ENCODE measurements at places on chromosomes 12 and 14.

- no peak for DNase-seq
These were observed 8.9 kb upstream of the MSRB3 start for GRCh38 chr12:65269603-65270002.

DNA sequence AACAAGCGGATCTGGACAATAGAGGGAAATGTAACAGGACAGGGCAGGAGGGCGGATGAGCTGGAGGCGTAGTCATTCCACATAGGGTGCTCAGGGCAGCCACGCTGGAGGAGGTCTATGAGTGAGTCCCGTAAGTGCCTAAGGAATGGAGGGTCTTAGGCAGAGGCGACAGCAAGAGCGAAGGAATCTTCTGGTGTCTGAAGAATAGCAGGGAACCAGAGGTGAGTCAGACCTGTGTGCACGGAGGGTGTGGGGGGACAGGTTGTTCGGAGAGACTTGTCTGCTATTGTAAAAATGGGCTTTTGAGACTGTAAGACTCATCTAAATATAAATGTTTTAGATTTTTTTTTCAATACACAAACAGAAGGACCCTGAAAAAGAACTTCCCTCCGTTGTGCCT is 70.6 kb downstream of the SETD3 start:
- DNase-seq: no peak

DNA sequence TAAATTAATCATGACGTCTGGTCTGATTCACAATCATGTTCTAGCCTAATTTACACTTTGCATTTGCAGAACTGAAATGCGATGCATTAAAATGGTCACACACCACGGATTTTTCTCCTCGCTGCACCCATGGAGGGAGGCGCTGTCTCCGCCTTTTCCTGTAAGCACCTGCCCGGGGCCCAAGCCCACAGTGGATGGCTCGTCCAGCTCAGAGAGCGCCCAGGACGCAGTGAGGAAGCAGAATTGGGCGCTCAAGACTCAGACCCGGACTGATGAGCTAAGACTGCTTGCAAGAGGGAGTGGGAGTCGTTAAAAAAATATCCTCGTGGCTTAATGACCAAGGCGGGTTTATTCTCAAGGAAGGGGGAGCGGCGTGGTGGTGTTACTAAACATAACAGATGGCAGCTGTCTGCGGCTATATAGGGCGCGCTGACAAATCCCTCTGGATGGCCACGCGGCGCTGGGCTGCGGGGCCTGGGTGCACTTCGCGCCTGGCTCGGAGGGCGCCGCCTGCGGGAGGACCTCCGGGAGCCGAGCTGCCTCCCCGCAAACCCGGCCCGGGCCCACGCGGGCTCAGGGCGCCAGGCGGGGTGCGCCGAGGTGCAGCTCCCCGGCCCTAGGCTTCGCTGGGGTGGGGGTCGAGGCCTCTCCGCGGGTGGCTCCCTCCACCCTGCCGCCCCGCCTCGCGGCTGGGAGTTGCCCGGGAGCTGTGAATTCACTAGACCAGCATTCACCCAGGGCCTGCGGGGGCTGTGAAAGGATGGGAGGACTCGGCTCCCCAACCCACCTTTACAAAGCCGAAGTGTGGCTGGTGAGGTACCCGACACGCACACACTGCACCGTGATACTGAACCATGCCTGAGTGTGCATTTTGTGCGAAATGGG is 78.7 kb downstream of the PPM1A start:
- DNase-seq: peak; percentile 31

- DNase-seq: peak; percentile 25
These were observed 60.7 kb downstream of the SLC6A12 start for GRCh38 chr12:153080-153746.

DNA sequence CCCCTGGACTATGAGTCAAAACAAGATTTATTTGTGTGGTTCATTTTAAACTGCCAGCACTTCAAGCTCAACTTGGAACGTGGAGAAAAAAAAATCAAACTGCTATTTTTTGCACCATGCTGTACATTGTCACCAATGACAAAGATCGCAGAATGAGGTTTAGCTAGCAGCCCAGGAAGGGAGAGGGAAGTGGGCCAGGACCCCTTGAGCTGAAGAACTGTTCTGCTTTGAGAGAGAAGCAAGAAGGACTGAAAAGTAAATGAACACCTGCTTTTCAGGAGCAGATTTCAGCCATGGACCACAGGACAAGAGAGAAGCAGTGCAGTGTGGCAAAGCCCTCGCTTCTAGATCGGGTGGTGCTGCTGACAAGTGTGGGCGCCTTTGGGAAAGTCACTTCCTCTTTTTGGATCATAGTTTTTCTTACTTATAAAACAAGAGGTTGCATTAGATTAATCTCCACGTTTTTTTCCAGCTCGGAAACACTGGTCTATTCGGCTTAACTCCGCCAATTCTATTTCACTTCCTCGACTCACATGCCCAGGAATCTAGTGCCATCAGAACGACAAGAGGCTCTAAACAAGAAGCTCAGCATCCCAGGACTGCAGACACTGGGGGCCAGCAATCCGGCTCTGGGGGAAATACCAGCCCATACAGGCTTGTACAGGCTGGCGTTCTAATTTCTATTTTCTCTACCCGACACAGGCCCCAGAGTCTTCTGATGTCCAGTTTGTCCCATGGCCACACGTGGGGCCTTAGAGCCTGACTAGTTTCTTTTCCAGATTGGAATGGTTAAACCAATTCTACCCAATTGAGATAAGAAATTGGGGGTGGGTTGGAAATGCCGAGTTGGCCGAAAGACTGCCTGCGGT is 129.9 kb downstream of the CRACR2A start:
- no peak for DNase-seq

GRCh38 chr14:93566065-93566693 is 135.4 kb downstream of the UNC79 start:
- DNase-seq: no peak

DNA sequence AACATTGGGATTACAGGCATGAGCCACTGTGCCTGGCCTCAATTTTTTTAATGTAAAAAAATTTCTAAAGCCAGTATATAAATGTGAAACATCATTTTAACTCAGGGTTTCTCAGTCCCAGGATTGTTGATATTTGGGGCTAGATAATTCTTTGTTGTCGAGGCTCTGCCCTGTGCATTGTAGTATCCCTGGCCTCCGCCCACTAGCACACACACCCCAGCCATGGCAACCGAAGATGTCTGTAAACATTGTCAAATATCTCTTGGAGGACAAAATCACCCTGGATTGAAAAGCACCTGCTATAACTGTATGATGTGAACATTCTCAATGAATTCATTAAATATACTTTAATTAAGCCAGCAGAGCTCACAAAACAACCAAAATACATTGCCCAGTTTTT is 8.4 kb upstream of the CIT start:
- DNase-seq: no peak

GRCh38 chr12:18204053-18204452 is 57.3 kb upstream of the PIK3C2G start:
- no peak for DNase-seq

DNA sequence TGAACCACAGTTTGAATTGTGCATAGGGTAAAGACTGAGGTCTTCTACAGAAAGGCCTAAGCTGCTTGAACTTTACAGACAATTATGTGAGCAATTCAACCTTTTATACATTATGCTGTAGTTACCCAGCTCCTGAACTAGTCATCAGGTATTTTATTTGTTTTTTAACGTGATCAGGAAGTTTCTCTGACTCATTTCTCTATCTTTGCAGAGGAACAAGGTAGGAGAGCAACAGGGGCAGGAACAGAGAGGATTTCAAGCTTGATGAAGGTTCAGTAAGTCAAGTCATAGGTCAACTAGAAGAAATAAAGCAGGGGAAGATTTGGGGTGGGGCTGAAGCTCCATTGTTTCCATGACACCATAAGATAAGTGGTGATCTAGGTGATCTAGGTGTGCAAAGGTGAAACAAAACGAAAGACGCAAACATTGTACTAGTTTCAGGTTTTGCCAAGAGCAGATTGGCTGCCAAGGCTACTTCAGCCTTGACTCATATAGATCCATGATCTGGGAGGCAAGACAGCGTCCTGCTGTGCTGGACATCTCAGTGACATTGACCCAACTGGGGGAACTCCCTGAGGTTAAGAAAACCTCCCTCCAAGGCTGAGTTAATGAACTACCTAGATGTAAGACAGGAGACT is 198.1 kb downstream of the DAD1 start:
- DNase-seq: no peak

GRCh38 chr12:64826234-64826633 is 1.8 kb downstream of the TBC1D30 start:
- no peak for DNase-seq

GRCh38 chr12:125989696-125990095 is 924.5 kb downstream of the AACS start:
- no peak for DNase-seq

DNA sequence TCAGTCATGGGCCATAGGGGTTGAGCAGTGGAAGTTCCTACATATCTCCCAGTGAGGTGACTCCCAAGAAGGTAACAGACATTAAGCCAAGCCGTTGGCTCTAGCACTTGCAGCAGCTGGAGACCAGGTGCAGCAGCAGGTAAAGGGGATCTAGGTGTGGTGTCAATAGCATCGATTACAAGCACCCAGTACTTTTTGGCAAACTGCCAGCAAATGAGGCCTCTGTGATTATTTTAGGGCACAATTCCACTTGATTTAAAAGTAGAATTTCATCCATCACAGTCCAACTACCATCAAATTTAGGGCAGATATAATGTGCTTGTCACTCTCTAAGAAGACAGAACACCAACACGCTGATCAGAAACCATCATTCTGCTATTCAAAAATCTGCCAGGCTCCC is 224.1 kb upstream of the EGLN3 start:
- no peak for DNase-seq

DNA sequence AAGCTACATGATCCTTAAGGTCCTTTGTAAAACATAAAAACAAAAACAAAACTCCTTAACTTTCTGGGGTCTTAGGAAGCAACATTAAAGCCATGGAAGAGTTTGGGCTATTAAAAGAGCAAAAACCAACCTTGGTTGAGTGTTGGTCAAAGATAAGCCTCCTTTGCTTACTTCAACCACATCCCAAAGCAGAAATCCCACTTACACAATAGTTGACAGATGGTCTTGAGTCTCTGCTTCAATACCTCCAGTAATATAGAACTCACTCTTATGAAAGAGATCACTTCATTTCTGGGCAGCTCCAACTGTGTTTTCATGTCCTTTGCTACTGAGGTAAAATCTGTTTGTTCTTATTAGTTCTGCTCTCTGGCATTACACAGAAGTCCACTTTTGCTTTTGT is 125.8 kb downstream of the SLC38A4 start:
- DNase-seq: no peak

GRCh38 chr12:94621662-94622359 is 28.5 kb downstream of the TMCC3 start:
- peak; percentile 19 for DNase-seq

DNA sequence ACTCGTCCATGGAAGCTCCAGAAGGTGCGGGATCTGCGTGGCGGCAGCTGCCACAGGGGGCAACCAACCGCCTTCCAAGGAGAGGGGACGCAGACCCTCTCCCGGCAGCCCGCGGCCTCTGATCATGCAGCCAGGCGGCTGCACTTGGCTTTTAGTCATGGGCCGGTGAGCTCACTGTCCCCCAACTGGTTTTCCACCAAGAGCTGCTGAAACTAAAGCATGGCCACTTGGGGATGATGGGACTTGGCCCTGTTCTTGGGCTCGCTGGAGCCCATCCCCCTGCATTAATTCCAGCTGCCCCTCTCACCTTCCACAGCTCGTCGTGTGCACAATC is 39.1 kb downstream of the CCDC85C start:
- no peak for DNase-seq

GRCh38 chr12:122306407-122306806 is 40.1 kb upstream of the VPS33A start:
- DNase-seq: no peak

- no peak for DNase-seq
These were observed 72.9 kb upstream of the ELK3 start for GRCh38 chr12:96121271-96121711.

- peak; percentile 71 for DNase-seq
These were observed 18.1 kb downstream of the TAMALIN start for GRCh38 chr12:52024845-52025230.

- no peak for DNase-seq
These were observed 31.9 kb upstream of the ATP2A2 start for GRCh38 chr12:110249105-110249504.

- DNase-seq: no peak
These were observed 53.1 kb downstream of the TSPAN9 start for GRCh38 chr12:3130057-3130830.

DNA sequence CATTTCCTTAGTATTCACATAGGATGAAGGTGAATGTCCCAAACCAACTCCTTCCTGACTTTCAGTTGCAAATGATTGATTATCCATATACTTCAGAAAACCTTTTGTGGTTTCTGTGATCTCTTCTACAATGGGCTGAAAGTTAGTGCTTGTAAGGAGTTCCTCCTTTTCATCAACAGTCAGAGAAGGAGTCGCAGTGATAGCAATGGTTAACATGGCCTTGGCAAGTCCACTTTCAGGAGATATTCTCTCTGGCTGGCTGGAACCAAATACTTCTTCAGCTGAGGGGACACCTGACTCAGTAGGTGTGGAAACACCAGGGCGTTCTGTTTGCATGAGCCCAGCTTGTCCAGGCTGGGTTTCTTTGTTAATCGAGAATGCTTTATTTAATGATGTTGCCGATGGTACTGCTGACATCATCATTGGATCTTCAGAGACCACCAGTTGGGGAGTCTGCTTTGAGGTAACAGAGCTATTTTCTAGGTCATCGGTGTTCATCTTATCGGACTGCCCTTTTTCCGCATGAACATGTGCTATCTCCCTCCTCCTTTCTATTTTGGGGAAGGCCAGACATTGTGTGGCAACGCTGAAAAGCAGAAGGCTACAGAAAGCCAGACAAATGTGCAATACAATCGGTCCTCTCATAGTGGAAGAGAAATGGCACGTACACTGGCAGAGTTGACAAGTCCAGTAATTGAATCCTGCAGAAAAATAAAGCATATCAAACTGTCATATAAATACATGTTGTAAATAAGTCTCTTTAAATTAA is 13.1 kb downstream of the ARMH4 start:
- DNase-seq: no peak

- no peak for DNase-seq
These were observed 3.0 kb upstream of the PLXNC1 start for GRCh38 chr12:94145191-94145983.

DNA sequence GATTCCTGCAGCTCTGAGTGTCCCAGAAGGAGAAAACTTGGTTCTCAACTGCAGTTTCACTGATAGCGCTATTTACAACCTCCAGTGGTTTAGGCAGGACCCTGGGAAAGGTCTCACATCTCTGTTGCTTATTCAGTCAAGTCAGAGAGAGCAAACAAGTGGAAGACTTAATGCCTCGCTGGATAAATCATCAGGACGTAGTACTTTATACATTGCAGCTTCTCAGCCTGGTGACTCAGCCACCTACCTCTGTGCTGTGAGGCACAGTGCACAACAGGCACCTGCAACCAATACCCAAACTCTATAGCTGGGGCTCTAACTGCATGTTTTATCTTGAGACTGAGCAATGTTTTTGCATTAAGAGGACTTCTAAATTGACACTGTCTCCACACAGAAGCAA is 379.2 kb upstream of the OR4E1 start:
- peak; percentile 42 for DNase-seq

All from CD4-positive, alpha-beta T cell treated with Interleukin-6 at 100 ng/mL for 8 hours (primary cell).